Suppressor macrophage (primary cell): ENCODE measurements at places on chromosomes 4 and X.
A peak's percentile ranks its signal among the peaks of the same experiment; 100 is the strongest.

DNA sequence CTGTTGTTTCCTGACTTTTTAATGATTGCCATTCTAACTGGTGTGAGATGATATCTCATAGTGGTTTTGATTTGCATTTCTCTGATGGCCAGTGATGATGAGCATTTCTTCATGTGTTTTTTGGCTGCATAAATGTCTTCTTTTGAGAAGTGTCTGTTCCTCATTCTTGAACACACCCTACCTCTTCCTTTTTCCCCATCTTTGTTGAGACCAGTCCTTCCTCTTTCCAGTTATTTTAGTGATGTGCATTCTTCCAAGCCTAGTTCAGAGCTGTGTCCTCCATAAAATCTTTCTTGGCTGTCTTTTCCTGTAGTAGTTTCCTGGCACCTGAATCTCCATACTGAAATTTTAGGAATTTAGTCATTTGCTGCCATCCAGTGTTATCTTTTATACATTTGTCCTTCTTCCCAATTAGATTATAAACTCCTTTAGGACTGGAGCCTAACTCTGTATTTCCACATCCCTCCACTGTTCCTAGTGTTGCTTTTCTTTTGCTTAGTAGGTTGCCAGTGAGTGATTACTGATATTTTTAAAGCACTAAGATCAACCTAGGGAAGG, 11.4 kb downstream of the FHIP1A start:
- peak; percentile 55 for DNase-seq

- DNase-seq = no peak
Measured at GRCh38 chr4:58113126-58113525, 1002.9 kb upstream of the IGFBP7 start.

DNA sequence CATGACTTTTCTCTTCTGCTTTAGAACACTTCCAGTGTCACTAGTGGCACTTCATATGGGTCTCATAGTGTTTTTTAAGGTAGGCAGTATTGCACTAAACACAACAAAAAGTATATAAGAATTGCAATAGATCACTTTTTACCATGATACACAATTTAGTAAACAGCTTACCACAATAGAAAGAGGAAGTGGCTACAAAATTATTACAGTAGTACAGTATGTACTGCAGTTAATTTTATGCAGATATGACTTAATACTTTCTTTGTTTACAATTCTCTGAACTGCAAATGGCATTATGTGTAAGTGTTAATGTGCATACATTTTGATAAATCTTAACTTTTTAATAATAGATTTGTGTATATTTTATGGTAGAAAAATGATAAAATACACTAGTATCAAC, 157.3 kb downstream of the RRAGB start:
- no peak for DNase-seq

- no peak for DNase-seq
Measured at GRCh38 chr4:19945501-19945900, 306.2 kb upstream of the SLIT2 start.

GRCh38 chr4:80134936-80135701, 62.1 kb upstream of the ANTXR2 start:
- no peak for DNase-seq

GRCh38 chr4:14916554-14917297, 85.6 kb upstream of the CPEB2 start:
- no peak for DNase-seq

DNA sequence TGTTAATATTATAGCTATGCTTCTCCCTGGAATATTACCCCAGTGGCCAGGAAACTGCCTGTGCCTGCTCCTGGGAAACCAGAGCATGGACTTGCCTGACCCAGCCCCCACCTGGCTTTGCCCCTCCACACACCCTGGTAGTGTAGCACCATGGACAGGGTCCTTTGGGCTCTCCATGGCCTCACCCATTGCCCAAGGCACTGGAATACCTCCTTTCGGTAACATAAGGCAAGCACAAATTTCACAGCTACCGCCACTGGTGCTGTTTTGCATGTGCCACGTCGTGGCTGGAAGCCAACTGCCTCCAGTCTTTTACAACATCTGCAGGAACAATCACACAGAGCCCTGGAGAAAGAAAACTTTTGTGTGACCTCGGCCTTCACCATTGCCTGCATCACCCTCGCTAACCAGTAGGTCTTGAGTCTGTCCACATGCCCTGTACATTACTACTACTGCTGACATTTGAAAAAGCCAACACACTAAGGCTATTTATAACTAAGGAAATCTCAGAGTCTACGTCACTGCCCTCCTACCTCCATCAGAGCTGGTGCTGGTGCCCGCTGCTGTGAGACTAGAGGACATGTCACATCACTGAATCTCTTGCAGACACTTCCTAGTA, 47.7 kb downstream of the HPGD start:
- DNase-seq = no peak

GRCh38 chr4:24639714-24640113, 55.4 kb upstream of the DHX15 start:
- no peak for DNase-seq

GRCh38 chrX:19382555-19383145, 38.9 kb downstream of the PDHA1 start:
- peak; percentile 37 for DNase-seq

GRCh38 chrX:74286950-74287740, 16.8 kb upstream of the ZCCHC13 start:
- peak; percentile 7 for DNase-seq

DNA sequence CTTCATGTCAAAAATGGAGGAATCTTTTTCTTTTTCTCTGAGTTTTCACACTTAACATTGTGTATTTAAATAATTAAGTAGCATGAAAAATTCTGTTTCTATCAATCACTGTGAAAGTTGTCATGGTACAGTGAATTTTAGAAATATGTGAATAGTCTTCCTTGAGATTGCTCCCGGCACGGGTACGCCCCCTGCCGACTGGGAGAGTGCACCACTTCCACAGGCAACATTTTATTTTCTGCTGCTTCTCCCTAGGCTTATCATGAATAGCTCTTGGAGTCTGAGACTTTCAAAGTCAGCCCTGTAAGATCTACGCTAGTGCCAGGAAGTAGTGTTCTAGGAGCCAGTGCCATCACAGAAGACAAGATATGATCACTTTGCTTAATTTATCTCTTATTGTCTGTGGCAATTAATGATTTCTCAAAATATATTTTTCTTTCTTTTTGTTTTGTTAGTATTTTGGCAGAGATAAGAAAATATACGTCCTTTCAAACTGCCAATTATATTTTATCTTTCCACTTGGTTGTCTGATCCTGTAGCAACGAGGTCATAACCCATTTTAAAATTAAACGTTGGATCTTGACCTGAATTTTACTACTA, 763.8 kb upstream of the AADAT start:
- peak; percentile 59 for DNase-seq

DNA sequence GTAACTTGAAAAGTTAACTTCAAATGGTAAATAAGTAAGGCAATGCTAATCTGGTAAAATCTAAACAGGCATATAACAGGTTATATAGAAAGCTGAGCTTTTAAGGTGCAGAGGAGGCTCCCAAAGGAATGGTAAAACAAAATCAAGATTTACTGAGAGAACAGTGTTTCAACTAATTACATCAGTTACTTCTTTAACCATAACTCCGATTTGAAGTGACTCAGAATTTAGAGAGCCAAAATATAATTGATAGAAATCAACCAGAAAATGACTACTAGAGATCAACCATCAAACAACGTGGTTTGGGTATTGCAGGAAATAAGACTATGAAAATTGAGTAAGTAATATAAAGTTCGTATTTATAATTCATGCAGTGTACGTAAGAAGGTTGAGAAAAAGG, 6.9 kb downstream of the G3BP2 start:
- no peak for DNase-seq

- DNase-seq = no peak
Measured at GRCh38 chrX:20147561-20147960, 5.9 kb upstream of the EIF1AX start.

GRCh38 chrX:84259868-84260267, 71.9 kb upstream of the RPS6KA6 start:
- no peak for DNase-seq

GRCh38 chr4:140789759-140790158, 33.6 kb upstream of the TBC1D9 start:
- peak; percentile 75 for DNase-seq

DNA sequence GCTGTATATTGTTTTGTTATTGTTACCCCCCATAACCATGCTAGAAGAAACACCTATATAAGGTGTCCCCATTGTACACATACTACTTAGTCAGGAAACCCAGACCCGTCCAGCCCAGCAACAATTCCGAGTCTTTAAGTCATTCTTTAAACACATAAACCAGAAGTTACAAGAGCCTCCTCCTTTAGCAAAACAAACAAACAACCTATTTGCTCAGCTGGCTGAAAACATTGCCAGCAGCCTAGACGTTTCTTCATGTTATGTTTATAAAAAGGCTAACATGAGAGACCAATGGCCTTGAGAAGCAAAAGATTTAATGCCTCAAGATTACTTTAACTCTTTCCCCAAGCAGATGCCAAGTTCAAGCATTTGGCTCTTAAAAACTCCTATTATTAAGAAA, 1.4 kb downstream of the ACOX3 start:
- no peak for DNase-seq

DNA sequence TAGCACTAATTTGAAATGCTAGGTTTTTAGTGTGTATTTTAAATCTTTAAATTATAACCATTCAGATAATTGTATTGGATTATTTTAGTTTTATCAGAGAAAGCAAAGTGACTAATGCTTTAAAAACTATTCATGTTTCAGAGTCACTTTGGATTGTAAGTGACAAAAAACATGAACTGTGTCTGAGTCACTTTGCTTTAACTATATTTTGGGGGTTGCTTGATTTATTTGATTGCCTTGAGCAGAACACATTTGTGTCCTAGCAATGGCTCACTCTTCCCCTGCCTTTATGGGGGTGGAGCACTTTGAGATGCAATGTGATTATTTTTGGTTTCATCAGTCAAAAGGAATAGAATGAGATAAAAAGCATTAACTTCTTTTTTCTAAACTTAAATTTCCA, 188.4 kb upstream of the ARX start:
- DNase-seq = no peak

- peak; percentile 39 for DNase-seq
Measured at GRCh38 chrX:53594354-53594753, 92.2 kb downstream of the HUWE1 start.

GRCh38 chrX:19245711-19246269, 97.9 kb upstream of the PDHA1 start:
- DNase-seq = no peak

DNA sequence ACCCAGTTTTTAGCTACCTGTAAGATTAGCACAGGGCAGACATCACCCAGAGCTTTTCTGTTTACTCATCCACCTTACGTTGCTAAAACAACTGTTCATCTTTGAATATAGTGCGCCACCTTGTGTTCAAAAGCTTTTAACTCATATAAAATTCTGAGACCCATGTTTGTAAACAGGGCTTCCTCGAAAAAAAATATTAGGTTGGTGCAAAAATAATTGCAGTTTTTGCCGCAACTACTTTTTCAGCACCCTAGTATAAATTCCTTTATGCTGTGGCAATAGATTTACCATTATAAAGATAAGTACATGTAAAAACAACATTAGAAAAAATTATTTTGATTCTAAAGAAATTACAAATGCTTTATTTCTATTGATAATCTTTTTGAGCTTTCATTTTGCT, 147.9 kb downstream of the LRBA start:
- DNase-seq = peak; percentile 88

DNA sequence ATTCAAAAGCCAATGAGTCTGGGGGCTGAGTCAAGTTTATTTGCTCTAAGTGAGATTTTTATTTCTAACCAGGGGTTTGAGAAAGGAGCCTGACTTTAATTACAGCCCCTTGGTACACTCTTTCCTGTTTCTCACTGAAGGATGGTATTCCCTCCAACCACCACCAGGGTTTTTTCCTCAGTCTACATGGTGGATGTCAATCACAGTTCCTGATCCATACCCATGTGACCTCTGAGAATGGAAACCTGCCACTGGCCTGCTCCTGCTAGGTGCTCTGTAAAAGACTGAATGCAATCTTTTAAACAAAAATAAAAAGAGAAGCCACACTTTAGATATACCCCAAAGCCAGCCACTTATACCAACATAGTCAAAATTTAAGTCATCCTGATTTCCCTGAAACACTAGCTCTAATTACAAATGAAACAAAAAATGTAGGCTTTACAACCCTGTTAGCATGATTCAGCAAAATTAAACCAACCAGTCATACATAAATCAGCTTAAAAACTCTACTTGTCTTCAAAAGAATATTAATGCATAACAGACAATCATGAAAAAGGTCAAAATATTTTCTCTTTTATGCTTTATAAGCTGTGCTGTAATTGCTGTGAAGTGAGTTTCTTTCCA, 112.1 kb upstream of the NWD2 start:
- DNase-seq = no peak

DNA sequence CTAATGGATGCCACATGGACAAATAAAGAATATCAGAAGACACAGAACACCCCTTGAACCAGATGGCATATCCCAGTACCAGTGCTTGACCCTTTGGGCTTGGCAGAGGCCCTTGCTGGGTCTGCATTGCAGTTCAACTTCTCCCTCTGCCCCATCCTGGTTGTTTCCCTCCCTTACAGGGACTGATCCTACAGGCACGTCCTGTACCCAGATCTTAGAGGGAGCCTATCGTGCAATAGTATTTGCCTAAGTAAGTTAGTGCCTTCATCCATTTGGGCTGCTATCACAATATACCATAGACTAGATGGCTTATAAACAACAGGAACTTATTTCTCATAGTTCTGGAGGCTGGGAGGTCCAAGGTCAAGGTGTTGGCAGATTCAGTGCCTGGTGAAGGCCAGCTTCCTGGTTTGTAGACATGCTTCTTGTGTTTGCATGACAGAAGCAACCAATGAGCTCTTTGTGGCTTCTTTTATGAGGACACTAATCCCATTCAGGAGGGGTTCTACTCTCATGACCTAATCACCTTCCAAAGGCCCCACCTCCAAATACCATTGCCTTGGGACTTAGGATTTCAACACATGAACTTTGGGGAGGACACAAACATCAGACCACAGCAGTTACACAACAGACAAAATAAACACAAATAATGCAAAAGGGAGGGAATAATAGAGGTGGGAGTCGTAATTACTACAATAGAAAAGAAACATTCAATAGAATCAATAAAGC, 146.5 kb upstream of the MSX1 start:
- DNase-seq = no peak

DNA sequence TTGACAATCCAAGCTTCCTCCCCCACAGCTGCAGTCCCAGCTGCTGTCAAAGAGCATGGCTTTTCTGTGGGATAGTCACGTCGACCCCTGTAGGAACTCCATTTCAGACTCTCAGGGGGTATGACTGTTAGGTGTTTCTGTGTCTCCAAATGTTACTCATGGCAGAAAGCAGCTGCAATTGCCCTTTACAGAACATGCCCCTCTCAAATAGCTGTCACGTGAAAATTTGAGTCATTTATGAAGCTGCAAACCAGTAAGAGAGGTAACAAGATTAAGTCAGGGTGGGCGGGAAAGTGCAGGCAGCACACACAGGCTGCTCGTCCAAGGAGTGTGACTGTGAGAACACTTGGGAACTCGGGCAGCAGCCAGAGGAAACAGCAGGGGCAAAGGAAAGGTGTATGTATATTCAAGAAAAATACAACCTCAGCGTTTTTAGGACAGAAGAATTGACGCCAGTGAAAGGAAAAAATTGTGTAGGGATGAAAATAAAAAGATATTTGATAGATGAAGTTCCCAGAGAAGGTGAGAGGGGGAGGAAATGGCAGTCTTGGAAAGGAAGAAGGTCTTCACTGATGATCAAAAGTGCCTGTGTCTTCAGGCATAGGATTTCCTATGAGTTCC, 66.5 kb upstream of the TMEM184C start:
- DNase-seq = no peak
